ENCODE measurements at places on chromosomes 4 and X.

DNA sequence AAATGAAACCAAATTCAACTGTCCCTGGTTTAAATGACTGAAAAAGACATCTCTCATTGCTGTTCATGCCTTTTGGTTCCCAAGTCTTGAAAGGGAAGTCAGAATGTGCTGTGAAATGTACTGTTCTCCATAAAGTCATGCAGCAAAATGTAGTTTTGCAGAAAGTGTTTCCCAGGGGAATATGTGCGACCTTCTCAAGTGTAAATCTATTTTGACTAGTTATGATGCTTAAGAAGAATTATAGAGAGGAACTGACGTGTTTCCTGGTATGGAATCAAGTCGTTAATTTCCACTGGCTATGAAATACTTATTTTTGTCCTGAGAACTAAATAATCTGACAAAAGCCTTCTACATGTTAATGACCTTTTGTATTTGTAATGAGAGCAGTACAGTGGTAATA is 223.1 kb downstream of the CLCN4 start:
- no peak for DNase-seq

DNA sequence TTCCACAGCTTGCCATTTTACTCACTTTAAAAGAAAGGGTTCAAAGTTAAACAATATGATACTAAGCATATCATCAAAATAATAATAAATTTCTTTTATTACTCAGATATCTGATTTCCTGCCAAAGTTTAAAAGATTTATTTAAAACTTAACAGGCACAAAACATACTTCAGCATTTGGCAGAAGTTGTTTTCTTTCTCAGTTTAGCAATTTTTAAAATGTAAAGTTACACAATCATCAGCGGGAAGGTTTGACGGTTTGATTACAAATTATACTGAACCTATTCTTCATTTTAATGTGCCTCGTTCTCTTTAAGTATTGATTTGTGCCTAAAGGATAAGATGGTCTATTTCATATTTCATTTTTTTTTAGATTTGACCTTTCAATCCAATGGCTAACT is 227.2 kb downstream of the APBB2 start:
- no peak for DNase-seq

DNA sequence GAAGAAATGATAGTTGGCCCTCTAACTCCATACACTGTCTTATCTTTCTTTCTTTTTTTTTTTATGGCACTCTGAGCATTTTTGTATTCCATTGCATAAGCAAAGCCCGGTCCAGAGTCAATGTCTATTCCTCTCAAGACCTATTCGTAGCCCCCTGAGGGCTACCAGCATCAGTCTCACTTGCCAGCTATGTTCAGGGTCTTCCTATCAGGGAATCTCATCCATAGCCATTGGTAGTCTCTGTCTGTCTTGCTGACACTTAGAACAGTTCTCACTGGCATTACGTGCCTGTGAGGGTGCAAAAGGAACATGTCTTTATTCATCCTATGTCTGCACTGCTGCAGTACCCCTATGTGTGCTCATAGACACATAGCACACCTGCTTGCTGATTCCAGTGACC is 51.0 kb downstream of the BMP2K start:
- DNase-seq = no peak

DNA sequence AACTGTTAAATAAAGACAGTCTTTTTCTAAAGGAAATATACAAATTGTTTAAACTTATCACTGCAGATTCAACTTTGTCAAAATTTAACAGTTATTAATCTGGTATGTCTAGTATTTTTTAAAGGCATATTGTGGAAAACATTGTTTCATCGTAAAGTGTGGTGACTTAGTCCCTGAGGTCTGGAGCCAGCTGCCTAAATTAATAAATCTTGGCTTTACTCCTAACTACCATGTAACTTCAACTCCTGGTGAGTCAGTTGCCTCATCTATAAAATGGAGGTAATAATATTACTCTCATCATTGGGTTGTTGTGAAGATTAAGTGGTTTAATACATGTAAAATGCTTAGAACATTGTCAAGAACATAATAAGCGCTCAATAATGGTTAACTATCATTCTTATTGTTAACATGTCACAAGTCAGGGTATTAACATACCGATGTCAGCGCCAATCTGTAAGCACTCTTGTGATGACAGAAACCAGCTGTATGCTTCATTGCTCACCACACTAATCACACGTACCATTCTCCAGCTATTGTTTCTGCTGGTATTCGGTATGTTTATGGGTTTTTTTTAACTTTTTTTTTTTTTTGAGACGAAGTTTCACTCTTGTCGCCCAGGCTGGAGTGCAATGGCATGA is 14.1 kb upstream of the SMIM43 start:
- peak; percentile 13 for DNase-seq

DNA sequence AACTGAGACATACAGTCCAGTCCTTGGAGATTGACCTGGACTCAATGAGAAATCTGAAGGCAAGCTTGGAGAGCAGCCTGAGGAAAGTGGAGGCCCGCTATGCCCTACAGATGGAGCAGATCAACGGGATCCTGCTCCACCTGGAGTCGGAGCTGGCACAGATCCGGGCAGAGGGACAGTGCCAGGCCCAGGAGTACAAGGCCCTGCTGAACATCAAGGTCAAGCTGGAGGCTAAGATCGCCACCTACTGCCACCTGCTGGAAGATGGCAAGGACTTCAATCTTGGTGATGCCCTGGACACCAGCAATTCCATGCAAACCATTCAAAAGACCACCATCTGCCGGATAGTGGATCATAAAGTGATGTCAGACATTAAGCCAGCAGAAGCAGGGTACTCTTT is 20.4 kb upstream of the FRMPD3 start:
- DNase-seq = peak; percentile 21

DNA sequence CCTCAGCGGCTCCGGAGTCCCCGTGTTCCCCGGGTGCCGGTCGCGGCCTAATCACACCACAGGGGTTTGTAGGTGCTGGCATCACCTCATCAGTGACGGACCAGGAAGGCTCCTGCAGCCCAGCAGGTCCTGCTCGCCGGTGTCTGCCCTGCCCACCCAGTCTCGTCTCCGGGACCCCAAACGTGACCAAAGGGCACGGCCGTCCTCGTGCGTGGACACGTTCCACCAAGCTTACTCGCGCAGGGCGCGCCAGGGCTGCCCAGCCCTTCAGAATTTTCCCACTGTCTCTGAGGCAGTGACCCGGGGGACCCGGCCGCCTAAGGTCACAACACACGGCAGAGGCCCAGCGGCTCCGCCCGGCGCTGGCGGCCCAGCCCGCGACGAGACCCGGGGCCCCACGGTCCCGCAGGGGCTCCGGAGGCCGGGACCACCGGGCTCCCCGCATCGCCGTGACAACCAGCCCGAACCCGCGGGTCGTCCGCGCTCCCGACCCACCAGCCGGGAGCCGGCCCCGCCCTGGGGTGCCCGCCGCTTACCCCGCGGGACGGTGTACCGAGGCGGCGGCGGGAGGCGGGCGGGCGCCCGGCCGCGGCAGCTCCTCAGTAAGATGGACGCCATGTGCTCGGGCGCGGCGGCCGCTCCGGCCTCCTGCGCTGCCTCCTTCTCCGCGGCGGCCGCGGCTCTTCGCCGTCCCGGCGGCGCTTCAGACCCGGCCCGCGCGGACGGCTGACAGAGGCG is 454 bp downstream of the LETM1 start:
- DNase-seq = no peak

GRCh38 chrX:119008110-119008744 is 33.8 kb downstream of the LONRF3 start:
- peak; percentile 8 for DNase-seq

DNA sequence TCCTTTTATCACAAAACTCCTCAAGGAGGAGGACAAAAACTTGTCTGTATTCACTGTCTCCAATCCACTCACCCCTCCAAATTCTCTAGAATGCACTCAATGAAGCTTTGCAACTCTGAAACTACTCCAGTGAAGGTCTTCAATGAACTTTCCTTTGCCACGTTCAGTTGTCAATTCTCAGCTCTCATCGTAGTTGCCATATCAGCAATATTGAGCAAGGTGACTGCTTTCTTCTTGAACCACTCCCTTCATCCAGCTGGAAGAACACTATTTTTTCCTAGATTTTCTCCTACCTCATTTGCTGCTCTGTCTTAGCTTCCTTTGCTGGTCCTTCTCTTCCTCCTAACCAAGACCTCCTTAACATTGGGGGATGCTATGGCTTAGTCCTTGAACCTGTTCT is 191.8 kb downstream of the KDR start:
- no peak for DNase-seq

GRCh38 chrX:81206476-81206875 is 4.6 kb downstream of the SH3BGRL start:
- no peak for DNase-seq

DNA sequence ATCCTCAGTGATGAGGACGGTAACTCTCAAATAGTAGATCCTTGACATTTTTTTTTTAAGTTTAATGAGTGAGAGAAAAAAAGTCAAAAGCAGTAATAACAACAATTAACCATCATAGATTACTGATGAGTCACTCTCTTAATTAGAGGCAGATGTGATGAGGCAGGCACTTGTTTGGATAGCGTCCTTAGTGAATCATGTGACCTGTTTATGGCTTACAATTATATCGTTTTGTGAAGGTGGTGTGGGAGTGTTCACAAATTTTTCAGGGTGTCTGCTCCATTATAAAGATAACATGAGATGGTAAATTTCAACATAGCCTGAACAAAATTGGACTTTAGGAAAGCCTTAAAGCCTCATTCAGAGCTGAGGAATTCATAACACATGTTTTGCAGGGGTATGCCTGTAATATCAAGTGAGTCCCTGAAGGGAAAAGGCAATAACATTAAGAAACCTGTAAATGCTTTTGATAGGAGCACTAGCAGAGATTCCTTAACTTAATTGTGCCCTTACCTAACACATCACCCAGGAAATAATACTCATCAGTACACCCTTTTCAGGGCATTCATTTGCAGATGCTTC is 51.9 kb upstream of the XIAP start:
- no peak for DNase-seq

- no peak for DNase-seq
These were observed 272.3 kb upstream of the FGF16 start for GRCh38 chrX:77174680-77175519.

DNA sequence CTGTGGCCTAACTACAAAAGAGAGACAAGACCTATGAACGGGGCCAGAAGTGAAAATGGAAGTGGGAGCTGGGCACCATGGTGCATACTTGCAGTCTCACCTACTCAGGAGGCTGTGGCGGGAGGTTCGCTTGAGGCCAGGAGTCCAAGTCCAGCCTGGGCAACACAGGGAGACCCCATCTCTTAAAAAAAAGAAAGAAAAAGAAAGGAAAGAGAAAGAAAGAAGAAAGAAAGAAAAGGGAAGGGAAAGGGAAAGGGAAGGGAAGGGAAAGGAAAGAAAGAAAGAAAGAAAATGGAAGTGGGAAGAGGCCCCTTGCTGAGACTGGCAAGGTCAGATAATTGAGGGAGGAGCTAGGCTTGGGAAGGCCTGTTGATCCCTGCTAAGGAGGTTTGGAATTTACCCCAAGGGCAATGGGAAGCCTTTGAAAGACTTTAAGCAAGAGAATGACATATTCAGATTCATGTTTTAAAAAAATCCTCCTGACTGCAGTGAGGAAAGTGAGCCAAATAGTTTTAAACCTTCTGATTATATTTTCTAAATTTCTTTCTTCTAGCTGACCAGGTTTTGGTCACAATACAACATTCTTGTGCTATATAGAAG is 17.7 kb upstream of the HERC5 start:
- DNase-seq = no peak

Measured in SK-N-DZ (cell line).